ENCODE measurements at places on chromosomes 2 and 18.
A peak's percentile ranks its signal among the peaks of the same experiment; 100 is the strongest.

DNA sequence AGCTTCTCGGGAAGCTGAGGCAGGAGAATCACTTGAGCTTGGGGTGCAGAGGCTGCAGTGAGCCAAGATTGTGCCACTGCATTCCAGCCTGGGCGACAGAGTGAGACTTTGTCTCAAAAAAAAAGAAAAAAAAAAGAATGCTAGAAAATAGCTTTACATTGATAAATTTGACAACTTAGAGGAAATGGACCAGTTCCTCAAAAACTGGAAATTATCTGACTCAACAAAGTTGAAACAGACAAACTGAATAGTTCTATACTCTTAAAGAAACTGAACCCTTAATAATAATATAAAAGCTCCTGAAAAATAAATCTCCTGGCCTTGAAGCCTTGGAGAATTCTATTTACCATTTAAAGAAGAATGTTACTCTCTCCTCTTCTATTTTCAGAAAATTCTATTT is 151.0 kb upstream of the BCL2L11 start:
- no peak for DNase-seq

GRCh38 chr2:40554665-40555294 is 102.9 kb upstream of the SLC8A1 start:
- peak; percentile 64 for DNase-seq

DNA sequence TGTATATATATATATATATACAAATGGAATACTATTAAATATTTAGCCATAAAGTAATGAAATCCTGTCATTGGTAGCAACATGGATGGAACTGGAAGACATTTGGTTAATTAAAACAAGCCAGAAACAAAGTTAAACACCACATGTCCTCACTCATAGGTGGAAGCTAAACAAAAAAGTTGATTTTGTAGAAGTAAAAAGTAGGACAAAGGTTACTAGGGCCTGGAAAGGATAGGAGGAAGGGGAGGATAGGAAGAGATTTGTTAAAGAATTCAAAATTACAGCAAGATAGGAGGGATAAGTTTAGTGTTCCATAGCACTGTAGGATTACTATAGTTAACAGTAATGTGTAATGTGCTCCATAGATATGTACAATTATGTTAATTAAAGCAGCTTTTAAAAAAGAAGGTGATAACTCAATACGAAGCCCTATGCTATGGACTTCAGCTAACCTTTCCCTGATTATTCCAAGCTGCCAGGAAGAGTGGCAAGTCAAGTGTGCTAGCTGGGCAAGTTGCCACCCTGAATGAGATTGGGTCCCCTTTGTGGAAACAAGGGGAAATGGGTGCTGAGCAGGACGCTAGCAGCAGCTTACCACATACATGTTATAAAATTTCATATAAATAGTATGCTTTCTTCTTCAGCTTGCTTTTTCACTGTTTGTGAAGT is 12.3 kb downstream of the MERTK start:
- DNase-seq = no peak

GRCh38 chr2:150369862-150370261 is 117.6 kb downstream of the RND3 start:
- DNase-seq = no peak

- DNase-seq = peak; percentile 20
These were observed 193.4 kb downstream of the HAUS1 start for GRCh38 chr18:46297621-46298020.

- DNase-seq = peak; percentile 53
These were observed 114.2 kb downstream of the FHOD3 start for GRCh38 chr18:36411745-36412168.

DNA sequence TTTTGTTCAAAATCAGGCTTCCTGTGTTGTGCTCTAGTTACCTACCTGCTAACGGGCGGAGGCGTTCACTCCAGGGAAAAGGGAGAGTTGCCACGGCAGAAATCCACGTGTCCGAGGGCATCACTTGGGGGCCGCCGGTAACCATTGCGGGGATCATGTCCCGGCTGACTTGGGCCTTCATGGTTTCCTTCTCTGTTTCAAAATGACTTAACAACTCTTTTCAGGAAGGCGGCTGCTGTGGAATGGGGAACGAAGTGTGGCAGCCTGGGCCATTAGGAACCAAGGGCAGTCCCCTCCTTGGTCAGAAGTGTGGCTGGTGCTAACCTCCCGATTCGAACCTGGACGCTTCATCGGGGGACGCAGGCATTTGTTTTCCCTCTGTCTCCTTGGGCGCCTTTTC is 56.8 kb downstream of the INPP5D start:
- no peak for DNase-seq

- peak; percentile 89 for DNase-seq
These were observed 5.1 kb downstream of the HNMT start for GRCh38 chr2:137969418-137969765.

- DNase-seq = no peak
These were observed 1474.2 kb upstream of the CELF4 start for GRCh38 chr18:39039813-39040212.

DNA sequence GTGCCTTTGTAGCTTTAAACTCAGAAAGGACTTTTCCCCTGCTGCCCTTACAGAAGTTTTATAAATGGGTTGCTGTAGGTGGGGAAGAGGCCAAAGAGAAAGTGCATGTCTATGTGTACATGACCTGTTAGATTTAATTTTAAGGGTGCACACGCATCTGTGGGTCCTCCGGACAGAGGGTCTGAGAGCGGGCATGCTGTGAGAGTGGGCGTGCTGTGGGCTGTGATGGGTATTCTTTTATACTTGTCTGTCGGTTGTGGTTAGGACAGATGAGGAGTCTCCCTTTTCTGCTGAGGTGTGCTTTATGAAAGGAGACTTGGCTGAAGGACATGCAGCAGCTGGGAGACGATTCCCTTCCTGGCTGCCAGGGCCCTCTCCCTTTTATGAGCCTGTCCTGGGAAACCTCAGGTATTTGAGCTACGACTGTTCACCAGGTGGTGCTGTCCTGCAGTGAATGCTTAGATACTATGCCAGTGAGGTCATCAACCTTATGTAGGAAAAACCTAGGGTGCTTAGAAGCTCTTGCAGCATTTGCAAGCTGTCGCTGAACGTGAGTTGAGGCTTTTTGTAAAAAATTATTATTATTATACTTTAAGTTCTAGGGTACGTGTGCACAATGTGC is 67.5 kb downstream of the TANC1 start:
- DNase-seq = peak; percentile 53

GRCh38 chr2:37447446-37447845 is 103.0 kb downstream of the QPCT start:
- no peak for DNase-seq

DNA sequence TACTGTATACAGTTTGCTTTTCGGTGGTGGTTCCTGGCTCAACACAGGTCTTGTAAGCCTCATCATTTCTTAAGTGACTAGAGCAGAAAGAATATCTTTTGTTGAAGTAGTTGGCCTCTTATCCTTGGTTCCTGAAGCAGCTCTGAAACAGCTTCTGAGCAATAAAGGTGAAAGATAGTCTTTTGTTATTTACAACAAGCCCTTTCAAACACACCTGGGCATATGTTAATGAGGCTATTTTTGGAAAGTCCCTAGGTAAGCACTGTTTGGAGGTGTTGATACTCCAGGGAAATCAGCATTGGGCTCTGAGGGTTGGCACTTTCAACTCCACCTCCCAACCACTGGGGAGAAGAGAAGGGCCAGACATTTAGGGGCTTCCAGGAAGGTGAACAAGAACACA is 211.0 kb downstream of the MCFD2 start:
- DNase-seq = no peak

DNA sequence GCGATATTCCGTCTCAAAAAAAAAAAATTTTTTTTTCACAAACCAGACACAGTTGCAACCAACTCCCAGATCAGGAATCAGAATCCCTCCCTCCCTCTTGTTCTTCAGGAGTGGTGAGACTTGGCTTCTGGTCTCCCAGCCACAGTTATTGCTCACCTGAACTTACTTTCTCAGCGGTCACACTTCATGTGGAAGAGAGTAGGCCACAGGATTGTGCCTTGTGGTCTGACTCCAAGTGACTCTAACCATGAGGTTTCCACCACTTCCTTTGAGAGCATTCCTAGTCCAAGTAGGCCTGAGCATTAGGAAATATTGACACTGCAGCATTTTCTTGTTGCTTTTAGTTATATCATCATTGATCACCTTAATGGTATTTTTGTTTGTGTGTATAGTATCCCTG is 12.1 kb downstream of the FMNL2 start:
- DNase-seq = peak; percentile 61

Data from EH (cell line).